ENCODE measurements at places on chromosomes 12 and 14.

- DNase-seq: peak; percentile 54
Observed at GRCh38 chr12:116442946-116443345, 116.2 kb upstream of the MAP1LC3B2 start.

DNA sequence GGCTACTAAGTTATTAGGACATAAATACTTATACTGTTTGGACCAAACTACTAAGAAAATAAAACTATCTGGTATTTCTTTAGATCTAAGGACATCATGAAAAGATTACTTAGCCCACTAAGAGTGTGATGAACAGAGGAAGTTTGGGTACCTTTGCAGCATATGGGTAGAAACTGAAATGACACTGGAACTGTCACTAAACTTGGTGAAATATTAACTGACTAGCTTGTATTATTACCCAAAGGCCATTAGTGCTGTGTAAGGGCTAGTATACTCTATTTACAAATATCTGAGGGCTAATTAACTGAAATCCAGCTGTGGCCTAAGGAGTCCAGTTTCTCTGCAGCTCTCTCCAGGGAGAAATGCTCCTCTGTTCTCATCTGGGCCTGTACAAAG lies 45.5 kb downstream of the PAWR start:
- no peak for DNase-seq

- peak; percentile 9 for DNase-seq
Observed at GRCh38 chr12:20434996-20435395, 66.7 kb downstream of the PDE3A start.

DNA sequence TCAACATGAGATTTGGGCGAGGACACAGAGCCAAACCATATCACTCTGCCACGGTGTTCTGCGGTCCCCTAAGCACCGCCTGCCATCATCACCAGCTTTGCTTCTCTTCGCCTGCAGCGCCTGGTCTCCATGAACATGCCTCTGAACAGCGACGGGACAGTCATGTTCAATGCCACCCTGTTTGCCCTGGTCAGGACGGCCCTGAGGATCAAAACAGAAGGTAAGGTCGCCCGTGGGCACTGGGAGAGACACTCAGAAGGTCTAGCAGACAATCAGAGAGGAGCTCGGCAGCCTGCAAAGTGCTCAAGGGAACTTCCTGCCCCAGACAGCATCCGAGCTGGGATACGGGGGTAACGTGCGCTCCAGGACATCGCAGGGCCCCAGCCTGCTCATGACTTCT lies 126.0 kb upstream of the FKBP4 start:
- no peak for DNase-seq

DNA sequence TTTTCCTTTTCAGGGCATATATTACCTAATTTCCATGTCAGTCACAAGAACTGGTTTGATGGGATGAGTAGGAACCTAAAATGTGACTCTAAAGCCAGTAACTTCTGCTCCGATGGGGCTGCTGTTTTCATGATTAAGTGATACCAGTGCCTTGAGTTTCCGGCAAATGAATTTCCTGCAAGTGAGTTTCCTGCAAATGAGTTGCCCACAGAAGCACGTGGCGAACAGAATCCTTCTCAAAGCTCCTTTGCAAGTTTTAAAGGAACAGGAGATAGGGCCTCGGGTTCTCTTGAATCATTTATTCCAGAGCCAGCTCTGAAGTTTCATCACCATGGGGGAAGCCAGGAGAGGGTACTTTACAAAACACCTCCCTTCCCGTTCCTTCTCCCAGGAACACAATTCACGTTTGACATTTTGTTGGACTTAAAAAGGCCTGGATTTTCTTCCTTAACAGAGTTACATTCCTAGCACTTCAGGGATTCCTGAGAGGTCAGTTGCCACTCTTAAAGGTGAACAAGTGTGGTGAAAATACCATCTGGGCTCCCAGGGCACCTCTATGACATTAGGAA lies 2.2 kb upstream of the PPTC7 start:
- DNase-seq: peak; percentile 74

- DNase-seq: no peak
Observed at GRCh38 chr14:41154143-41154807, 452.4 kb upstream of the LRFN5 start.

- DNase-seq: no peak
Observed at GRCh38 chr14:26860111-26860510, 262.3 kb upstream of the NOVA1 start.

GRCh38 chr12:386651-387050 lies 2.5 kb downstream of the KDM5A start:
- DNase-seq: peak; percentile 64

- no peak for DNase-seq
Observed at GRCh38 chr14:78141590-78141989, 28.6 kb upstream of the NRXN3 start.

DNA sequence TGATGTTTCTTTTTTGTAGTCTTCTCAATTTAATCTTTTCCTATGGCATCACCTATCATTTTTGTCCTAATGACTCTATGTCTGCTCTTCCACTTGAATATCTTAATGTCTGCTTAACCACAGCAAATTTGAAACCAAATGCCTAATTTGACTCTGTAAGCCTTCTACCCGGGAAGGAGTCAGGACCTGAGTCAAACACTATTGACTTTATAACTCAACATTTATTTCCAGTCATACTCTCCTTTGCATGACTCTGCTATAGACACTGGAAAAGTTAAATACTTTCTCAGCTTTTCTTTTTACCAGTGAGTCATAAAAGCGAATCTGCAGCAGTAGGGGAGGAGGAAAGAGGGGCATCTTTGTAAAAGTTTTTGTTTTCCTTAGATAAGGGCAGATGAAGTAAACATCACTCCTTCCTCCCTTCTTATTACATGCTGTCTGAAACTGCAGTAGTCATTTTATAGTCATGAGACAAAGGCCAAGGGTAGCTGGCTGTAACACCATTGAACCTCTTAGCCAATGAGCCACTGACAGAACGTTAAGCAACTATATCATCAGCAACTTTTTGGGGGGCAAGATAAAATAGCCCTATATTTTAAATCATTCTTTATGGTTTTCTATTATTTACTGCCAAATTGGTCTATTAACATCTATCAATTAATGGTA lies 179.3 kb downstream of the MIPOL1 start:
- DNase-seq: no peak

GRCh38 chr12:20917269-20917668 lies 106.8 kb downstream of the SLCO1B3 start:
- no peak for DNase-seq

DNA sequence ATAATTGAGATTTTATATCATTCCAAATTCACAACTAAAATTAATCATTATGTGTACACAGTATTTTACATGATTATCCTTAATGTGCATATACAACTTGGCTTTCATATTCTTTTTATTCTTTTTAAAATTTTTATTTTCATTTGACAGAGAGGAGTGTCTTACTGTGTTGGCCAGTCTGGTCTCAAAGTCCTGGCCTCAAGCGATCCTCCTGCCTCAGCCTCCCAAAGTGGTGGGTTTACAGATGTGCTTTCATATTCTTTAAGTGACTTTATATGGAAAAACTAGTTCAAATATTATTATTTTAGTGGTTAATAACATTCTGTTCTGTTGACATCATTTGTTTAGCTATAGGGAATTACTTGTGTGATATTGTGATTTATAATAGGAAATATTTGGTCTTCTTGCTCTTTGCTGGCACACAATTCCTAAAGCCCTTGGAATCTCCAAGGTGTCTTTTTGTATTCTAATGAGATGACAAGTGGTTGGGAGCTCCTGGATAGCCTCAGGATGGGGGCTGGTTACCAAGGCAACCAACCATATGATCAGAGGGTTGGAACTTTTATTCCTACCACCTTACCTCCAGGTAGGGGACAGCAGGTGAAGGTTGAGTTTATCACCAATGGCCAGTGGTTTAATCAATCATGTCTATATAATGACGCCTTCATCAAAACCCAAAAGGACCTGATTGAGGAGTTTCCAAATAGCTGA lies 16.0 kb upstream of the ZNF410 start:
- no peak for DNase-seq

DNA sequence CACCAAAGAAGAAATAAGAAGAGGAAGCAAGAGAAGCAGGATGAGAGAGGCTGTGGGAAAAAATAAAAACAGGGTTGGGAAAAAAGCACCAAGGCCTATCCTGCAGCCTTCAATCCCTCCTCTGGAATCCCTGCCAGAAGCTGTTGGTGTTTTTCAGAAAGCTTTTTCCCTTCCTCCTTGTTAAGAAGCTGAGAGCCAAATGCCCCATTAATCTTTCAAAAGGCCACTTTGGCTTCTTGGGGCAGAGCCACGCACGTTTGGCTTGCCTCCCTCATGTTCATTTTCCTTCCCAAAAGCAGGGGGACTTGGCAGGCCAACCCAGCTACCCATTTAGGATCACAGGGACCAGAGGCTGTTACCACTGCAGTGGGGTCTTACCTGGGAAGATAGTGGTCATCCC lies 365.3 kb downstream of the NUAK1 start:
- no peak for DNase-seq

DNA sequence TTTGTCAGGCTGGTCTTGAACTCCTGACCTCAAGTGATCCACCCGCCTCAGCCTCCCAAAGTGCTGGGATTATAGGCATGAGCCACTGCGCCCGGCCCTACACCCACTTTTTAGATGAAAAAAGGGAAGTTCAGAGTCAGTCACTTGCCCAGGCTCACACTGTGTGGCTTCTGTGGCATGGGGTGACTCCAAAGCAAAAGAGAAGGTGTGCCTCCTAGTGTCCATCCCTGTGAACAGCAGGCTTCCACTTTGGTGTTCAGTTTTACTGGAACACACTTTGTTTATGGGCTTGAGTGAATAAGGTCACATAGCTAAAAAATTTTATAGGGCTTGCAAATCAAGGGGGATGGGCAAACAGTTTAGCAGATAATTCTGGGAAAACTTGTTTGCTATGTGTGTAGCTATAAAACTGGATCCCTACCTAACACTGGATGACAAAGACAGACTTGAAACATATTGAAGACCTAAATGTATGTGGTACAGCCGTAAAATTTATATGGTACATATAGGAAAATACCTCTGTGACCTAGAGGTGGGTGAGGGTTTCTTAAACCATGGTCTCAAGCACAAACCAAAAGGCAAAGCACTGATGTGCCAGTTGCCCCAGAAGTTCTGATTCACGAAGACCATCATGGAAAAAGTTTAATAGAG lies 54.9 kb downstream of the EID3 start:
- peak; percentile 67 for DNase-seq

GRCh38 chr14:79016828-79017505 lies 846.8 kb downstream of the NRXN3 start:
- DNase-seq: peak; percentile 60

DNA sequence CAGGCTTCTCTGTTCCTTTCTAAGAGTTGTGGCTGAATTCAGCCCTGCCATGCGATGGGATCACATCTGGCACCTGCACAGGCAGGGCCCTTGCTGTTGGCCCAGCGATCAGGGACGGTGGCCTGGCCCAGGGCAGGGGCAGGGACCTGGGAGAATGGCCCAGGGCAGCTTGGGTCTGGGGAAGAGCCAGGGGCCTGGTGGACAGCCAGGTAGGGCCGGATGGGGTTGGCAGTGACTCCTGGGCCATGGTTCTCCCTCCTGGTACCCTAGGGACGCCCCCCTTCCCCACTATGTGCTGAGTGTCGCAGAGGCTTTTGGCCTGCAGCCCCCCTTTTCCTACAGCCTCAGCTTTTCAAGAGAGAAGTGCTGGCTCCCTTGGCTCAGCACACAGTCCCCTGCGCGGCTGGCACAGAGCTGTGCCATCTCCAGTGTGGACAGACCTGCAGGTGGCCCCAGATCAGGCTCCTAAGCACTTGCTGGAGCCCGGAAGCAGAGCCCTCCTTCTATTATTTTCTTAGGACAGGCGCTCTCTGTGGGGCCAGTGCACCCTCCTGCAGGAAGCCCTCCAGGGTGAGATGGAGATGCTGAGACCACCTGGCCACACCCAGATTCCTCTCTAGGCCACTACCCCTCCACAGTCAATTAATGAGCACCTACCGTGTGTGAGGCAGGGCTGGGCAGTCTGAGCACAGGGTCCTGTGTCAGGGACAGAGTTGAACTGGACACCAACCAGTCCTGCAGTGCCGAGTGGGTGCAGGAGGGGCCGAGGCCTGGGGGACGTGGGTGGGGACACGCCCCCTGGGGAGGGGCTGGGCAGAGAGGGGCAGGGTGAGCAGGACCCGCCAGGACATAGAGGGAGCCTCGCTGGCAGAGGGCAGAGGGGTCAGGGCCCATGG lies 267.6 kb downstream of the ADGRD1 start:
- DNase-seq: no peak

GRCh38 chr14:25067600-25067999 lies 17.7 kb upstream of the STXBP6 start:
- DNase-seq: no peak

- DNase-seq: no peak
Observed at GRCh38 chr14:58088961-58089360, 63.1 kb downstream of the ARMH4 start.

DNA sequence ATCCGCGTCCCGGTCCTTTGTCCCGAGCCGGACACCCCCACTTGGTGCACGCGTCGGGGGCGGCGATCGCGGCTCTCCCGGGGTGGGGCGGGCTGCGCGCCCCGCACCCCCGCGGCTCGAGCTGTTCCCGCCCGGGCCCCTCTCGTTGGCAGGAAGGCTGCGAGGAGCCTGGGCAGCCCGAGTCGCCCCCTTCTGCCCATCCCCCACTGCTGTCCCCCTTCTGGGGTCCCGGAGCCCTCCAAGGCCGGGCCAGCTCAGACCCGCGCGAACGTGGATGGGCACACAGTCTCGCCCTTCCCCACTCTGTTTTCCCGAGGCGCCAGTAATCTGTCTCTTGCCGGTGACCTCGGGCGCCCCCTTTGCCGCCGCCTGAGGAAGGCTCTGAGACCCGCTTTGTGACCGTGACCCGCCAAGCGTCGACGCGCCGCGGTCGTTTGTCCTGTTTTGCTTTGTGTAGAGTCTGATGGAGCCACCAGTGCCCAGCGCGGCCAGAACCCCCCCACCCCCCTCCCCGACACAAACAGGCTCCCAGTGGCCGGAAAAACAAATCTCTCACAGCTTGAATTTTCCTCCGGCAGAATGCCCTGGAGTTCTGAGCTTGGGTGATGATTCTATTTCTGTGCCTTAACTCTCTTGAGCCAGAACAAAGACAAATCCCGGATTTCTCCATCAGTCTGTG lies 610 bp downstream of the C14orf132 start:
- peak; percentile 64 for DNase-seq

DNA sequence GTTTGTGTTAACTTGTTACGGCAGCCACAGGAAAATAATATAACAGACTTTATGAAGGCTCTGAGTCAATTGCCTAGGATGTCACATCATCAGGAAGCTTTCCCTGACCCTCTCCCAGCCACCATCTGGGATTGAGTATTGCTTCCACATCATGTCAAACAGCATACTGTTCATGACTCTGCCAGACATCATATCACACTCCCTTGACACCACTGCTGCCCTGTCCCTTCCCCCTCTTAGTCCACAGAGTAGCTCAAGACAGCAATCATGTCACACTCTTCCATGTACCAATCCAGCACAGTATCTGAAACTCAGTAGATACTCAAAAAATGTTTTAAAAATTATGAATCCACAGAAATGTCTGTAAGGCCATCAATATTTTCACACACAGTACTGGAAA lies 168.0 kb downstream of the PIK3C2G start:
- DNase-seq: no peak

DNA sequence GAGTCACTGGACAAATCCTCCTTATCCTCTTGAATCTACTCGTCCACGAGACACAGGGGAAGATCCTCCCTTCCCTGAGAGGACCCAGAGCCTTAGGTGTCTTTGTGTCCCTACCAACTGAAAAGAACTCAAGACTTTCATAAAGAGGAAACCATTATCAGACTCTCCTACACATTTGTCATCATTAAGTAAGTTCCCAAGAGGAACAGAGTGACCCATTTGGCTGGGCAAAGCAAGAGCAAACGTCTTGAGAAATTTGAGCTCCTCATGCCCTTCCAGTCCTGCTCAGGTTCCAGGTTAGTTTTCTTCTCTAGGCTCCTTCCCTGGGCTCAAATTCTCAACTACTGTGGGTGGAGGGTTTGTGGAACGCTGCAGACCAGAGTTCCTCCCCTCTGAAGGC lies 5.7 kb downstream of the MLF2 start:
- DNase-seq: no peak

All from GM23248 (cell line).